Thoracic aorta (tissue), 2 donors: ENCODE measurements at places on chromosomes 1 and 21.
A peak's percentile ranks its signal among the peaks of the same experiment; 100 is the strongest.

DNA sequence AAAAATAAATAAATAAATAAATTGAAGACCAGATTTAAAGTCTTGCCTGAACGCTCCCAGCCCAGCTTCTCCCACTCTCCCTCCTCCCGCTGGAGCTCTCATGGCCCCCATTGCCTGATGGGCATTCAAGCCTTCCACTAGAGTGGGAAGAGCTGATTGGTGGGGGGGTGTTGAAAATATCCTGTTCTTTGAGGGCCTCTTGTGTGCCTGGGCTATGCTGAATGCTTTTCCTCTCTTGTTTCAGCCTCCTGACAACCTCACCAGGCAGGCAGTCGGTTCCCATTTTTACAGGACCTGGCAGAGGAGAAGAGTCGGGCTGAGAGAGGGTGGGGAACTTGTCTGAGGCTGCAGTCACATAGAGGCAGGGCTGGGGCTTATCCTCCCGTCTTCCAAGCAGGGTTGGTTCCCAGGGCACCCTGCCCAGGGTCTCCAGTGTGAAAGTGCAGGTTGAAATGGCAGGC is 59.2 kb upstream of the SSBP3 start:
- DNase-seq, result no peak

DNA sequence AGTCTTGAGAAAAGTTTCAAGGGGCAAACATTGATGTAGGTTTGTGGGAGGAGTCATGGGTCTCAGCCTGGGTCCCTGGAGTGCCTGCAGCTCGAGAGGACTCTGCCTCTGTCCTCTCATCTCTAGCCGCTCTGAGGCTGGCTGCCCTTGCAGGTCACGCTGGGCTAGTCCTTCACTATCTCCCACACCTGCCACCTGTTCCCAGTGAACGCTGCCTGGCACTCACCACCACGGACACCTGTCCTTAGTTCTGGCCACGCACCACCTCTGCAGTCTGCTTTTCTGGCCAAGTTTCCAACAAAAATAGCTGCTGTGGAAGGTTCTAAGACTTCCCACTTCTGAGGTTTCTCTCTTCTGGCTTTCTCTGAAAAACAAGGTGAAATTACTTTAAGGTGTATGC is 52.5 kb downstream of the SH3BGR start:
- DNase-seq, result no peak

DNA sequence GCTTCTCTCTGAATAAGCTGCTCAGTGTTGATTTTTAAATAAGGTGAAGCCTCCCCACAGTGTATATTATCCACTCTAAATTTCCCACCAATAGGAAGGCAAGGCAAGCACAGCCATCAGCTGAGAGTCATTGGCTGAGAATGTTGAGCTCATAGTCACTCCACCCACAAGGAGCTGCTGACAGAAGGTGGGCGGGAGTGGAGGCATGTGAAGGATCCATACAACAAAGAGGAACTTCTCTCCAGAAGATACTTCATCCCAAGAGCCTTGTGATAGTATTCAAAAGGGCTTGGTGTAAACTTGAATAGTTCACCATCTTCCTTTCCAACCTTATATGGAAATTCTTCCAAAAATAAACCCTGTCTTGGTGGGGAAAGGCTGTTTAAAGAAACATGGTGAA is 42.8 kb downstream of the SAMD13 start:
- no peak for DNase-seq

- no peak for DNase-seq
Observed at GRCh38 chr1:1371364-1371745, 3.7 kb downstream of the AURKAIP1 start.

GRCh38 chr1:245458234-245458633 is 303.4 kb downstream of the KIF26B start:
- DNase-seq, result no peak

DNA sequence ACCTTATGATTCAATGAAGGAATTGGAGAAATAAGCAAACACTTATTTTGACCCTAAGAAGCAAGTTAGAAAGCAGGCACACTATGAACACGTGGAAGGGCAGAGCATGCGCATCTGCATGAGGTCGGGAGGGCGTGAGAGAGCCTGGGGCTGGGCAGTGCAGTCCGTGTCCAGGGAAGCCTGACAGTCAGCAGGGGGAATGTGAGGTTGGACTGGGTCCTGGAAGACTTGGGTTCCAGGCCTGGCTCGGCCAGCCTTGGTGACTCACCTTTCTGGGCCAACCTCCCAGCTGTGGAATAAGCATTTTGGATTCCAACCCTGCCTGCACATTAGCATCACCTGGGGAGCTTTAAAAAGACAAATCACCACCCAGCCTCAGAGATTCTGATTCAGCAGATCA is 26.6 kb upstream of the LMX1A start:
- peak; percentile 31 for DNase-seq

DNA sequence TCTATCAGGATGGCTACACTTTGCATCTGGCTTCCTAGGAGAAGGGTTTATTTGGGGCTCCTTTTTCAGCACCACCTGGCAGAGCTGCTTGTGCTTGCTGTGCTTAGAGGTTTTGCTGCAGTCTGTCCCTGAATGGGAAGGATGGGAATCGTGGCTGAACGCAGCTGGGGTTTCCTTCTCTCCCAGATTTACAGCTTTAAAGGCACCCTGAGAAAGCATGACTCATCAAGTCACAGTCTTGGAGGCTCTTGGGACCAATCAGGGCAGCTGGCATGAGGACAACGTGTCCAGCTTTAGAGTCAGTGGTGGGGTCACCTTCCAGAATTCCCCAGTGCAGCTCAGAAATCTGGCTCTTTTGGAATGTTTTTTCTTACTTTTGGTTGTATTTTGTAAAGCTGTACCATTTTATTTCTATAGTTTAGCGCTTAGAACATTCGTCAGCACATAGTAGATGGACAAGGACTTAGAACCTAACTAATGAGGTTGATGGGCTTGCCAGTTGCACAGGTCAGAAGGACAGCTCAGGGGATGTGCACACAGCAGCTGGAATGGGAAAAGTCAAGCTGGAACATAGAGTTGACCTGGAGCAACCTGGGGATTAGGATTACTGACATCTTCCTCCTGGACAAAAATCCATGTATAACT is 222.6 kb downstream of the PRDM2 start:
- no peak for DNase-seq

- peak; percentile 27 for DNase-seq
Observed at GRCh38 chr1:221203224-221204054, 324.2 kb downstream of the HLX start.

- DNase-seq, result no peak
Observed at GRCh38 chr1:40712405-40712944, 21.0 kb downstream of the NFYC start.

DNA sequence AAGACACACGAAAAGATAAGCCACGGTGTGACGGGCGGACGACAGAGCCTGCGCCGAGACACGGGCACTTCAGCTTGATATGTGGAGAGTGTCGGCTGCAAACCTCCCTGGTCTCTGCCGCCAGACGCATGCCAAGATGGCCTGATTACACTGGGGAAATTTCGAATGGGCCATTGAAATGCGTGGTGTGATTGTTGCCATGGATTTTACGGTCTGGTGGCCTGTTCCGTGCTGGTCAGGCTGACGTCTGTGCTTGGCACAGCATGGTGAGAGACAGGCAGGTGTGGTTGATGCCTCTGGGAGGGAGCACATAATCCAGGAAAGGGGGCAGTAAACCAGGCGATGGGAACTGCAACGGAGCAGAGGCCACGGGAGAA is 105.6 kb upstream of the TMPRSS2 start:
- no peak for DNase-seq

DNA sequence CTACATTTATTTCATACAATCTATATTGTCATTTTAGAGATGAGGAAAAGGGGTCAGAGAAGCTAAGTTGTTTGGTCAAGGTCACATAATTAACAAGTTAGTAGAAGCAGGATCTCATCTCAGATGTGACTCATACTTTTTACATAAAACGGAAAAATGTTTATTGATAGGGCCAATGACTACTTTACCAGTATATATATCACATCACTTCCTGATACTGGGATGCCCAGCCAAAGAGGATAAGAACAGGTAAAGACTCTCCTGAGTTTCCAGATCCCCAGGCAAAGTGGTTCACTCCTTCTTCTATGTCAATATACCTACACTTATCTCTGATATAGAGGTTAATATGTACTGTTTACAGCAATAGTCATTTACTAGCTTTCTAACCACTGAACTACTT is 21.0 kb downstream of the YIPF1 start:
- no peak for DNase-seq

DNA sequence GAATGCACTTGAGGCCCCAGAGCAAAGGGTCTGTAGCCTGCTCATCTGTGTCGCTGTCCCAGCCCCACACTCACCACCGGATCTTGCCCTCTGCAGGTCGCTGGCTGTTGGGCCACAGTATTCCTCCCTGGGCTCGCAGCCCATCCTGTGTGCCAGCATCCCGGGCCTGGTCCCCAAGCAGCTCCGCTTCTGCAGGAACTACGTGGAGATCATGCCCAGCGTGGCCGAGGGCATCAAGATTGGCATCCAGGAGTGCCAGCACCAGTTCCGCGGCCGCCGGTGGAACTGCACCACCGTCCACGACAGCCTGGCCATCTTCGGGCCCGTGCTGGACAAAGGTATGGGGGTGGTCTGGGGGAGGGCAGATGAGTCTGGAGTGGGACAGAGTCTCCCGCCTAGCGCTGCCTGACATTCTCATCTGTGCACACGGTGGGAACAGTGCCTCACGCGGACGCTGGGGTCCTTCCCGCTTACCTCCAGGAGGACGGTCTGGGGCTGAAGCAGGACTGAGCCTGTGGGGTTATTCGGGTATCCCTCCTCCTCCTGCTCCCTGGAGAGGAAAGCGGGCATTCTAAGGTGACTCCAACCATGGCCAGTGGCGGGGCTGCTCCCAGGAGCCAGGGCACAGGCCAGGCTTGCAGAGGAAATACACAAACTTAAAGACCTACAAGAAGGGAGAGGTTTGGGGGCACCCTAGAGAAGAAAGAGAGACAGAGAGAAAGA is 15.9 kb downstream of the WNT3A start:
- DNase-seq, result no peak

DNA sequence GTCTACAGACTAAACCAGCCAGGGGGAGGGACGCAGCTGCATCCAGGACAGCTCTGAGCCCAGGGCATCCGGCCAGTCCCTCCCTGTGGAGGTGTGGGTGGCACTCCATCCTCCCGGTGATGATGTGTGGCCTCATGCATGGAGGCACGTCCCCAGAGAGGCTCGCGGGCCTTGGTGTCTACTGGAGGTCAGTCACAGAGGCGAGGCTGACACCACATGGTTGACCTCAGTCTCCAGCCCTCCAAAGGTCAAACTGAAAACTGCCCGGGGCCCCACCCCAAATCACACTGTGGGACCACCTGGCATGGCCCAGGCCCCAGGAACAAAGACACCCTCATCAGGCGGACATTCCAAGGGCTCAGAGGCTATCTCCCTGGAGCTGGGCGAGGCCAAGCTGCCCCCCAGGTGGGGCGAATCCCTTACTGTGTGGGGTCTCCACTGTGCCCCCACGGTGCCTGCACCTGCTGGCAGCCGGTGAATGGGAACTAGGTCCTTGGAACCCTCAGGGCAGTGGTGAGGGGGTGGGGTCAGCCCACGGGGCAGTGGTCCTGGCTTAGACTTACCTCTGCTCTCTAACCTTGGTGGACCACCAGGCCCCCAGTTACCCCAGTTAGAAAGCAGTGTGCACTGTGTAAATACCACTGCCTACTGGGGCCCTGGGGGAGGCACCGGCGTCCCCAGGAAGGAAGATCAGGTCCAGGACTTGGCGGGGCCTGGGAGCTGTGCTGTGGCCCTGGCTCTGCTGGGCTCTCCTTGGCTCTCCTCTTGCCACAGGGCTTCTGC is 49.1 kb downstream of the TRPM2 start:
- DNase-seq, result no peak

GRCh38 chr1:41895552-41895951 is 23.2 kb downstream of the HIVEP3 start:
- no peak for DNase-seq

- DNase-seq, result no peak
Observed at GRCh38 chr1:67433837-67434236, 3.6 kb upstream of the SERBP1 start.
